ENCODE measurements at places on chromosomes 6 and 20.
A peak's percentile ranks its signal among the peaks of the same experiment; 100 is the strongest.

- no peak for DNase-seq
These were observed 15.0 kb downstream of the RBM39 start for GRCh38 chr20:35726842-35727711.

DNA sequence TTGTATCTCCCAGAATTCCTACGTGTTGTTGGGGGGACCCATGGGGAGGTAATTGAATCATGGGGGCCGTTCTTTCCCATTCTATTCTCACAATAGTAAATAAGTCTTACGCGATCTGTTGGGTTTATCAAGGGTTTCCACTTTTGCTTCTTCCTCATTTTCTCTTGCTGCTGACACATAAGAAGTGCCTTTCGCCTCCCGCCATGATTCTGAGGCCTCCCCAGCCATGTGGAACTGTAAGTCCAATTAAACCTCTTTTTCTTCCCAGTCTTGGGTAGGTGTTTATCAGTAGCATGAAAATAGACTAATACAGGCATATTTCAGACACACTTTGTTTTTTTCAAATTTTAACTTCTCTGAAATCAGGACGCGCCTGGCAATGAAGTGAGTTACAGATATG lies 14.4 kb upstream of the PGK2 start:
- DNase-seq: no peak

- DNase-seq: no peak
These were observed 26.5 kb upstream of the LGSN start for GRCh38 chr6:63346217-63346835.

DNA sequence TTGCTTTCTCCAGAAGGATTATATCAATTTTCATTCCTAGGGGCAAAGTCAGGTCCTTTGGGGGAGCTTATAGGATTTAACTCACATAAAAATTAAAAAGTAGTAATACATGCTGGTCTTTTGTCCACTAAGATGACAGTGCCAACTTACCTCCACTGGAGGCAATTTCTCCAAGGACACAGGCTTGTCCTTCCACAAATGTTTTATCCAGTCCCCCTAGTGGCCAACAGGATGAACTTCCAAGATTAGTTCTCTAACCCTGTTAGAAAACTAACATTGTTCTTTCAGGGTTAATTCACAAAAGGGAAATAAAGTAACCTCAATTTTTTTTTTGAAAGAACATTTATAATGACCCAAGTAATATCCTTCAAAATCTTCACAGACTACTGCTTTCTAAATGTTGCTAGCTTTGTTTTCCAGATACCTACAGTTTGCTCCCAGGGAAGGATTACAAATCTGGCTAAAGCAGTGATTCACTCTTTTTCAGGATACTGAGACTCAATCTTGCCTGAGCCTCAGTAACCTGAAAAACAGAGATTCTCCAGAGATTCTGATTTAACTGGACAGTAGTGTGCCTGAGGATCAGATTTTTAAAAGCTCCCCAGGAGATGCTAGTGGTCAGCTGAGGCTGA lies 31.7 kb upstream of the UBR2 start:
- peak; percentile 46 for DNase-seq

- DNase-seq: peak; percentile 30
These were observed 17.4 kb upstream of the CSE1L start for GRCh38 chr20:49028684-49029083.

- no peak for DNase-seq
These were observed 1.6 kb downstream of the MRGBP start for GRCh38 chr20:62797671-62798532.

- no peak for DNase-seq
These were observed 19.5 kb upstream of the ADTRP start for GRCh38 chr6:11798096-11798495.
